ENCODE measurements at places on chromosomes 1 and 21.

DNA sequence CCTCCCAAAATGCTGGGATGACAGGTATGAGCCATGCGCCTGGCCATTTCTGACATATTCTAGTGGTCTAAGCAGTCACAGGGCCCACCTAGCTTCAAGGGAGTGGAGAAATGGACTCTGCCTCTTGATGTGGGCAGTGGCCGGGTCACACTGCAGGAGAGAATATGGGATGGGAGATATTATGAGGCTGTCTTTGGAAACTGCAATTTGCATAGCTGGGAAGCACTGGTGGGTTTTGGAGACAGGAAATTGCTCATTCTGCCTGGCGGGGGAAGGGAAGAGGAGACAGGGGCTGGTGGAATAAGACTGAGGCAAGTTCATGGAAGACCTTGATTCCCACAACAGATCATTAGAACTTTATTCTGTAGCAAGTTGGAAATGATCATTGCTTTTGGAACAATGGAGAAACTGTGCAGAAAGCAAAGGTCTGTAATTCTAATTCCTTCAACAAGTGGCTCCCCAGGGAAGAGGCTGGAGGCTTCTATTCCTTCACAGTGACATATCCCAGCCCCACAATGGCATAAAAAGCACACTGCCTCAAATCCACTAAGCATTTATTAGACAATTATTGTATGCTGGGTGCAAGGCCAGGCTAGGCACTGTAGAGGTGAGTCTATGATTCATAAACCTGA is 10.5 kb downstream of the NCMAP start:
- no peak for DNase-seq

DNA sequence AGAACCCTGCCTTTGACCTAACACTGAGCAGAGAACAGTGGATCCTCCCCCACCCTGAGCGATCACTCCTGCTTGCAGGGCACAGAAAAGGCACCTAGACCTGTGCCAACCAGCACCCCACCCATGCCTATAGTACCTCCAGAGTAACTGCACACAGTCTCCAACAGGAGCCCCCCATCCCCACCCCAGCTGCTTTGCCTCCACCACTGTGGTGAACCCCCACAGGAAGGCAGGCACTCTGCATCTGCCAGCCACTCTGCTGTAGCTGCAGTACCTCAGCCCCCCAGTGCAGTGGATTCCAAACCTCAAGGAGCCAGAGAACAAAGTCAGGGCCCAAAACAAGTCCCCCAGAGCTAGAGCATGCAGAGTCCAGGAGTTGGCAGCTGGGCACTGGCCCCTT is 10.7 kb downstream of the SPATC1L start:
- DNase-seq = no peak

GRCh38 chr1:173661271-173661670 is 8.4 kb downstream of the ANKRD45 start:
- DNase-seq = no peak

DNA sequence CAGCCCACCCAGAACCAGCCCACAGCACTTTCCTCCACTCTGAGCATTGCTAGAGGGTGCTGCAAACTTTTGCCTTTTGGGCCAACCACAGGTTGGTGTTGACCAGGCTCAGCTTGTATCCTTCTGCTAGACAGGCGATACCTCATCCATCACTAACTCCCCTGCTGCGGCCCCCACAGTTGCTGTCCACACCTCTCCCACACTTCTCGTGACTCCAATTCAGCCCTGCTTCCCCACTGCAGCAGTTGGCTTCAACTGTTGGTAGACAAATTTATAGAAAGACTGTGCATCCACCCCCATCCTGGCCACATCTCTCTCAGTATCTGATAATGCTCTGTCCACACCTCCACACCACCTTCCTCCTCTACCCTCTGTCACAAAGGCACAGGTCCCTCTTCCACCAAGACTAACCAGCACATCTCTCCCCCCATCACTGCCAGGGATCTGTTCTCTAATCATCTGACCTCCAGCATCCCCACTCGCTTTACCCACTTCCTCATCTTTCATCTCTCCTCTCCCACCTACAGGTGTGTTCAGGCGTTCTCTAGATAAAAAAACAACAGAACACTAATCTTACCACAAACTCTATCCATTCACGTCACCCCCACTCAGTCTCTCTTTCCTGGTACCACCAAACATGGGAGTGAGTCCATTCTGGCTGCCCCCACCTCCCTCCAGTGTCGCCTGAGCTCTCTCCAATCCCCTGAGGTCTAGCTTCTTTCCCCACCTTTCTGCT is 15.8 kb upstream of the SLC25A44 start:
- peak; percentile 34 for DNase-seq

DNA sequence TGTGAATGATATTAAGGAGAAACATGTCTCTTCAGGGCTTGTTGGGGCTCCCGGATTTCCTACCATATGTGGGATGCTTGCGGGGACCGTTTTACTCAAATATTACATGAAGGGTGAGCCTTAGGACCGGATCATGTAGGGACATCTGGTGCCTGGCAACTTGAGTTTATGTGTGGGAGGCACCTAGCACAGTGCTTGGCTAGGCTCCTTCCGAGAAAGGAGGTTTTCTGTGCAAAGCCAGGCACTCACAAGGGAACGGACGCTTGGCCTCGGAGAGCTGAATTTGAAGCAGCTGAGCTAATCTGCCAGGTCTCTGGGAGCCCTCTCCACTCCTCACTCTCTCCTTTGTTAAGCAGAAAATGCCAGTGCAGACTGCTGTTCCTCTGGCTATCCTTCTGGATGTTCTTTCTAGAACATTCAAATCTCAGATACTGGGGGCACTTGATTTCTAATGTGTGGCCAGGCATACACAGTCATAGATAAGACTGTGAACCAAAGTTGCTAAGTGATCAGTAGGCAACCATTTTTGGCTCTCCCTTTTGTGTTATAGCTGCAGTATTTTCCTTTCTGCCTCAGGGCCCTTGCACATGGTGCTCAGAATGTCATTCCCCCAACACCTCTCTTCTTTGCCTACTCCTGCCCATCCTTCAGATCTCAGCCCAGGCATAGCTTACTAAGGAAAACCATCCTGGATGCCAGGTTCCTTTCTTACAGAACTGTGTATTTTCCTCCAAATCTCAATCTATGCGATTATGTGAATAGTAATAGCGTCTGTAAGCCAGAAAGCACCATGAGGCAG is 216.6 kb upstream of the CSF3R start:
- no peak for DNase-seq

DNA sequence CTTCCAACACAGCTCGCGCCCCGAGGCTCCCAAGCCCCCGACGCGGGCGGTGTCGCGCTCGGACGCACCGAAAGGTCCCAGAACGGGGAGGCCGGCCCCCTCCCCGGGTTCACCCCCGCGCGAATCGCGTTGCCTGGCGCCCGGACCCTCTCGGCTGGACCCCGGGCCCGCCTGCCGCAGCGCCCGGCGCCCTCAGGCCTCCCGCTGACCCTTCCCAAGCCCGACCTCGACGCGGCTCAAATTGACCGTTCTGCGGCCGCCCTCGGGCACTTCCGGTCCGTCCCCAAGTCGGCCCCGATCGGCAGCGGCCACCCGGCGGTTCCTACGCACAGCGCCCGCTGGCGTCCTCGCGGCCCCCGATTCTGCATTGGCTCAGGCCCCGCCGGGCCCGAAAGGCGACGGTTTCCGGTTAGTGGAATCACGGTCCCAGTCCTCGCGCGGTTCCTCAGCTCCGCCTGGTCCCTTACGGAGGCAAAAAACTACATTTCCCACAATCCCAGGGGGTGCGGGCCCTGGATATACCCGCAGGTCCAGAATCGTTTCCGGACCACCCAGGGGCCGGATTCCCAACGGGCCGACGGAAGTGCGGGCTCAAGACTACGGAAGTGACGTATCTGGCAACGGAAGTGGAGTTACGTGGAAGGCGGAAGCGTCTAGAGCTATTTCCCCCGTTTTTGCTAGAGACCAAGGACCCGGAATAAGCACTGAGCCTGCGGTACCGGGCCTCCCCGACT is at the start of gene AURKAIP1:
TSS of gene AURKAIP1 (minus strand) at position 279 of the 734 bp plus-strand sequence. CDS start 451 bp downstream, outside the sequence.
- peak; percentile 93 for DNase-seq
